Amniotic stem cell (primary cell): ENCODE measurements at places on chromosomes 6 and 20.

GRCh38 chr6:31585491-31585890 is 586 bp upstream of the LST1 start:
- no peak for DNase-seq

GRCh38 chr6:75096966-75097365 is 108.9 kb downstream of the COL12A1 start:
- DNase-seq = no peak

DNA sequence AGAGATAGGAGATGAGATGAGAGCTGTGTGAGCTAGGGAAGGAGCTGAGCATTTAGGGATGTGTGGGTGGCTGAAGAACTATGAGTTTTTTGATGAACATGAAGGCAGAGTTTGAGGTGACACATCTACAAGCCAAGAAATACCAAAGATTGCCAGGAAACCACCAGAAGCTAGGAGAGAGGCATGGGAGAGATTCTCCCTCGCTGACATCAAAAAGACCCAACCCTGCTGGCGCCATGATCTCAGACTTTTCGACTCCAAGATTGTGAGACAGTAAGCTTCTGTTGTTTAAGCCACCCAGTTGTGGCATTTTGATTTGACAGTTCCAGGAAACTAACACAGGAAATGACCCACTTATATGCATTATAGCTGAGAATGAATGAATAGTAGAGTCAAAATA is 790.9 kb downstream of the TFAP2A start:
- DNase-seq = no peak

DNA sequence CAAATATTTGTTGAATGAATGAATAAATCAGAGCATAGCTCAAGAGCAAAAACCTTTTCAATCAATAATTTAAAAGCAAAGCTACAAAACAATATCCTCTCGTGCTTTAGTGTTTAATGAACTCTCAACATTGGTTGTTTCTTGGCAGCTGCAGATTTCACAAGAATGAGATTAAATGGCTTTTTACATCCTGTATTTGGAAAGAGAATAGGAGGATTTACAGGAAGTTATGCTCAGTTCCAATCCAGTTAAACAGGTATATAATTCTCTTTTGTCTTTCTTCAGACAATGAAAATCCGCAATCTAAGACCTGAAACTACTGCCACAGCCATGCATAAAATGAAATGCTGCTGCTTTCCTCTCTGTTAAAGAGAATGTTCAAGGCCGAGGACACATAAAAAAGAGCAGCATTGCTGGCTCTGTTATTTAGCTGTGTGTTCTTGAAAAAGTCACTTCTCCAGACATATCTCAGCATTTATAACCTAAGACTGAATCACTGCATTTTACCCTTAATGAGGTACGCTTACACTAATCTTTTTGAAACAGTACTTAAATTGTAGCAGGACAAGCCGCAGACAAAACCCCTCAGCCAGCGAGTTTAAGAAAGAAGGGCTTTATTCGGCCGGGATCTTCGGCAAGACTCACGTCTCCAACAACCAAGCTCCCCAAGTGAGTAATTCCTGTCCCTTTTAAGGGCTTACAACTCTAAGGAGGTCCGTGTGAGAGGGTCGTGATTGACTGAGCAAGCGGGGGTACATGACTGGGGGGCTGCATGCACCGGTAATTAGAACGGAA is 3.6 kb downstream of the C6orf52 start:
- DNase-seq = no peak

GRCh38 chr20:51185277-51185676 is 162.4 kb upstream of the KCNG1 start:
- no peak for DNase-seq

DNA sequence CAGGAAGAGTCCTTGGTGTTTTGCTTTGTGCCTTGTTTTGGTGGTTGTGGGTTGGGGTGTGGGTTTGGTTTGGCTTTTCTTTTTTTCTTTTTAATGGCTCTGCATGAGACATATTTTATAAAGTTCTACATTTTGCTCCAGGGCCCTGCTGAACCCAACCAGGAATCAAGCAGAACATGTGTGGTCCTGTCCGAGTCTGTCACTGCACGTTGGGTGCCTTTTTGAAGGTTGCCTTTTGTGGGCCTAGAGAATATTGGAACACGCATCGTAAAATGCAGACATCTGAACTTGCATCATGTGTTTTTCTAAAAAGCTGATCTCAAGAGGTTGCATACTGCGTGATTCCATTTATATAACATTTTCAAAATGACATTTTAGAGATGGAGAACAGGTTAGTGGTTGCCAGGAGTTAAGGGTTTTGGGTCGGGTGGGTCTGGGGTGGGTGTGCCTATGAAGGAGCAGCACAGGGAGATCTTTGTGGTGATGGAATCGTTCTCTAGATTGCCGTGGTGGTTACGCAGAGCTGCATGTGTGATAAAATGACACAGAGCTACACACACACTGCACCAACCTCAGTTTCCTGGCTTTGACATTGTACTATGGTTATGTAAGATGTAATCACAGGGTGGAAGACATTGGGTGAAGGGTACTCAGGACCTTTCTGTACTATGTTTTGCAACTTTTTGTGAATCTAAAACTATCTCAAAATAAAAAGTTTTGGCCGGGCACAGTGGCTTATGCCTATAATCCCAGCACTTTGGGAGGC is 80.2 kb downstream of the EYA2 start:
- no peak for DNase-seq

DNA sequence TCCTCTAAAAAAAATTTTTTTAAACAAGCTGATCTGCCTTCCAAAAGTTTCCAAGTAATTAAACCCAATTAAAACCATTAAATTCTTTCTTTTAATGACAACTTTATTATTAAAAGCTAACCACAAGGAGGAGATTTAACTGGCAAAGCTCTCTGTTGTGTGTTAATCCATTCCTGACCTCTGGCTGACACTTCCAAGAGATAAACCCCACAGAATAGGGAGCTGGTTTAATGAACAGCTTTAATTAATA is 230.8 kb downstream of the EYA2 start:
- no peak for DNase-seq

DNA sequence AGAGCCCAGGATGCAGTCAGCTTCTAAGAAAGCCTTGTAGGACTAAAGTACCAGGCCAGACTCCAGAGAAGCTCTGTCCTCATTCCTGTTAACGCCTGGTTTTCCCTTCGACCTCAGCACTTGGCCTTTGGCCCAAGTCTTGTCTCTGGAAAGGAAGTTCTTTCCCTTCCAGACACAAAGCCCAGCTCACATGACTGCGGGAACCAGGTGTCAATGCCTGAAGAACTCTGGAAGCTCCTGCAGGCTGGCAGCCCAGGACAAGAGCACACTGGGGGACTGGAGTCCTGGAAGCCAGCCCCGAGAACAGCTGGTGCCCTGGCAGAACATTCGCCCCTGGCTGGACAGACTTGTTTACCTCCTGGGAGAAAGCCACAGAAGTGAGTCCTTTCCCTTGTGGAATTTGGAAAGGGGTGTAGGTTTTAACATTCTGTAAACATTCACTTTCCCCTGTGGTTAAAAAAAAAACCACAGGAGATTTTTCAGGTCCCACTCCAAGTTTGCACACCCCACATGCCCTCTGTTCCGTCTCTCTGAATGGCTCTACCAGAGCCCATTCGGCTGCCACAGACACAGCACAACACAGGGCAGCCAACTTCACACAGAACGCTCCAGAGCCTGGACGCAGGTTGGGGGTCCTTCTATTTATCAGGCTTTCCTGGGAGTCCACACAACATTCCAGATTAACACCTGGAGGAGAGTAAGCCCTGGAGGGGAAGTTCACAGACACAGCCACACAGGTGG is 18.1 kb downstream of the ACSS1 start:
- DNase-seq = no peak

DNA sequence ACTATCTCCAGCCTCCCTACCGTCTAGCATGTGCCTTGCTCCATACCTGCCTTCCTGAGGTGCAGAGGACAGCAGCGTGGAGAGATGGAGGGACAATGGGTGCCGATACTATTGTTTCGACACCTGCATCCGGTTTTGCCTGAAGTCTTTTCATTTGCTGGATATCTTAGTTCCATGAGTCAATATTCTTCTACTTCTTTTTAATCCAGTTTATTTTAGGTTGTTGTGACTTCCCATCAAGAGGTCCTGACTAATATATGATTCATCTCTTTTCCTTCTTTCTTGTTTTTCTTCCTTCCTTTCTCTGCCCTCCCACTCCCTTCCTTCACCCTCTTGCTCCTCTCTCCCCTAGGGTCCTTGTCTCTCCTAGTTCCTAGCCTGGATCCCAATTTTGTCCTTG is 91.4 kb downstream of the CDH26 start:
- DNase-seq = no peak

- DNase-seq = no peak
Observed at GRCh38 chr6:116373940-116374339, 3.2 kb downstream of the DSE start.

DNA sequence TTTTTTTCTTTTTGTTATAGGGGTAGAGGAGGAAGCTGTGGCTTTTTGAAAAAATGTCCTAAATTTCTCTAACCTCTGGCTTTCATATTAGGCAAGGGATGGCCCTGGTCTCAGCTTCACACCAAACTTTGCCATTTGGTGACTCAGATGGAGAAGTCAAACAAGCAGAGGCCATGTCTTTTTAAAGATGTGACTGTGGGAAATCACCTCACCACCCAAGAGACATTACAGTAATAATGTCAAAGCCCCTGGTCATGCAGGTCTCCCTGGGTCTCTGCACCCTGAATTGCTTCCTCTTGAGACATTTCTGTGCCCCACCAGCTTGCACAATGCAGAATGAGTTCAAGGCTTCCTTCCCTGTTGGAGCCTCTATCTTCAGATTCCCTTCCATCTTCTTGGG is 39.5 kb upstream of the ADGRF5 start:
- DNase-seq = no peak

- no peak for DNase-seq
Observed at GRCh38 chr6:3222506-3223038, 4.9 kb downstream of the TUBB2B start.

DNA sequence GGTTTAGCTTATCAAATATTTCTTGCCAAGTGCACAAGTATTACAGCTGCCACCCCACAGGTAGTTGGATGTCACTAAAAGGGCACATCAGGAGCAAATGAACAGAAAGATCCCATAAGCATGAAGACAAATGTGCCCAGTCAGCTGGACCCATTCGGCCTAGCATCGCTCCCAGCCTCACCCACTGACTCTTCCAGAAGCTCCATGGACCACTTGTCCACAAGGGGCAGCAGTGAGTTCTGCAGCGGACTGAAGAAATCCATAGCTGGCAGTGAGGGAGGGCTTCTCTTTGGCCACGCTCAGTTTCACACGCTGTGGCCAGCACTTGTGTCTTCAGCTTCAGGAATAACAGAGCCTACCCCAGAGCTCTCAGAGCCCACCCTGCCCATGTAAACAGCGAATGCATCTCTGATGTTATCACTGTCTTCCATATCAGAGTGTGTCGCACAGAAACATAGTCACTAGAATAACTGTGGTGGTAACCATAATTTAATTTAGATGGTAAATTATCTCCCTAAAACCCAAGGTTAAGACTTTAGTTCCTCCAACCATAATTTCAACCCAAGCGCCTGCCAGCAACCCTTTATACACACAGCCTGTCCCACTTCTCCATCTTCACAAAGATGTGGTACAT is 15.8 kb downstream of the CGA start:
- DNase-seq = peak; percentile 28

- DNase-seq = no peak
Observed at GRCh38 chr6:64123761-64124633, 488.4 kb downstream of the PHF3 start.

DNA sequence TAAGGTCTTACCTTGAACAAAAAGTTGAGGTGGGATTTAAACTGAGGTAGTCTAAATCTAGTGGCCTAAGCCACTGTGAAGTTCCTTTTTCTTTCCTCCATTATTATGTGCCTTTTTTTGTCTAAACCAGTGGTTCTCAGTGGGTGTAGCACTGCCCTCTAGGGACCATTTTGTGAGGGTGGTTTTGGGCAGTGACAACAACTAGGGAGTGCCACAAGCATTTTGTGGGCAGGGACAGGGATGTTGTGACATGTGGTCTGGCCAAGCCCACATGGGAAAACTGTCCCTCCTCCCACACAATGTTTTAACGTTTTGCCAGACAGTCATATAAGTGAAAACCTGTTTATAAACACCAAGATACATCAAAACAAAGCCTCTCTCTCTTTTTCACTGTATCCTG is 899.4 kb upstream of the FLRT3 start:
- DNase-seq = no peak

DNA sequence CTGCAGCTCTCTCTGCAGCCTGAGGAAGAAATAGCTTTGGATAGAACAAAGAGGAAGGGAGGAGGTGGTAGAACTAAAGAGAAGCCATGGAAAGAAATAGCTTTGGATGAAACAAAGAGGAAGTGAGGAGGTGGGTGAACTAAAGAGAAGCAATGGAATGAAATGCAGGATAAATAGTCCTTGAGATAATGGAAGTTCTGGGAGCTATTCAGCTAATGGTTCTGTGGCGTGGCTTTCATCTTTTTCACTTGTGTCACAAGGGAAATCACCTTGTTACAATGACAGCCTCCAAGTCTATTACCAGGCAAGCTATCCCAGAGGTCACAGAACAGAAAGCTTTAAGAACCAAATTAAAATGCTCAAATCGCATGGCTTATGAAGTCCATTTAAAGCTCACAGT is 141.3 kb upstream of the ARG1 start:
- DNase-seq = no peak

DNA sequence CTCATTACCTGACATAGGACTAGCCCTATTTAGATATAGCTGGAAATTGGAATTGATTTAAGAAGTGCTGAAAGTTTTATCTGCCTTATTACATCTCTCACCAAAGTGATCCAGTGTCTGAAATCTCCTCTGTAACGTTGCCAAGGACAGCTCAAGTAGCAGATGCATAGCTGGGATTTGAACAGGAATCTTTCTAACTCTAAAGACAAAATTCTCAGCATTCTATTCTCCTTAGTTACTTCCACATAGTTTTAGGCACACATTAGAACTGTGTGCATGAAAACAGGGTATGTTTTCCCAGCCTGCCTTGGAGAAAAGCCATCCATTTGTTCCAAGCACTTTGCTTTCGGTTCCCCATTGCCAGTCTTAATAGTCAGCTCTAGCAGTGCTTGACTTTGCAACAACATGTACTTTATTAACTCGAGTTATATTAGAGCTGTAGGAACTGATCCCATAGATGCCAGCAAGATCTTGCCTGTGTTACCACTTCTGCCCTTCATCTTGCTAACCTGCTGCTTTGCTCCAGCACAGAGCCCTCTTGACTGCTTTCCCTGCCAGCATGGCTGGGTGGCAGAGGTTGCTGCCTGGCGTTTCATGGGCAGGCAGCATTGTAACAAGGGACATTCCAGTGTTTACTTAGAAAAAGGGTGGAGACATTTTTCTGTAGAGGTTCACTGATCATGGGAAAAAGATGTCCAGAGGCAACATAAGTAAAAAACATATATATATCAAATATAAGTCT is 56.1 kb upstream of the STMND1 start:
- DNase-seq = peak; percentile 32

DNA sequence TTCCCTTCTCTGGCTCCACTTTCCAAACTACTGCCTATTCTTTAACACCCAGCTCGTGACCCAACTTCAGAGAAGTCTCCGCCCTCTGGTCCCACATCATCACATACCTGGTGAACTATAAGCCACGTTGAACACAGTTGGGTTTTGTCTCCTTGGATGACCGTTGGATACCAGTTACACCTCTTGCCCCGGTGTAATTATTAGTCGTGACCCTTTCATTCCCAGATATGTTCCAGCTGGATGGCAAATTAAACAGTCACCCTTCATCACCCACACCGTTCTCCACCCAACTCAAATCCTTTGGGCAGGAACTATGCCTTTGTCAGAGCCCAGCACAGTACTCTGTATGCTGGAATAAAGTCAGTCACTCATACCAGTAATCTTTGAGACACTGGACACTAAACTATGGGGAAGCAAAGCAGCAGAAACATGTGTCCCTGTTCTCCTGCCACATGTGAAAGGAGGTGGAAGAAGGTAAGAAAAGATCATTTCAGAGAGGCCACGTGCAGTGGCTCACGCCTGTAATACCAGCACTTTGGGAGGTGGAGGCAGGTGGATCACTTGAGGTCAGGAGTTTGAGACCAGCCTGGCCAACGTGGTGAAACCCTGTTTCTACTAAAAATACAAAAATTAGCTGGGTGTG is 22.5 kb downstream of the PLAGL2 start:
- DNase-seq = no peak
